NCI-H1092 treated with DMSO at 0.1 percent for 48 hours (cell line): ENCODE measurements at places on chromosomes 1 and 21.

DNA sequence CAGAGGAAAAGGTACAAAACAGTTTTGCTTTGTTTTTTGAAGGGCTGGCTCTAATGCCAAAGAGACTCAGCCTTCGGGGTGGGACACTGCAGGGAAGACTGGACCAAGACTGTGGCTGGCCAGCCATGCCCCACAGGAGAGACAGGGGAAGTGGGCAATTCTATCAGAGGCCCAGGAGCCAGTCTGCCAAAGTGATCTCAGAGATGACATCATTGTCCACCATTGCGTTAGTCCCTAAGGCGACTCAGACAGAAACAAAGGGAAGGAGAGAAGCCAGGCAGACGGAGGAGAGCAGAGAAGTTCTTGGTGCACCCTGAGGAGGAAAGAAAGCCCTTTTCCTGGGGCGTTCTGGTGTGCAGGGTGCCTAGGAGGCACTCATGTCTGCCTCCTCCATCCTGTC, 26.4 kb downstream of the OPTC start:
- DNase-seq = no peak

DNA sequence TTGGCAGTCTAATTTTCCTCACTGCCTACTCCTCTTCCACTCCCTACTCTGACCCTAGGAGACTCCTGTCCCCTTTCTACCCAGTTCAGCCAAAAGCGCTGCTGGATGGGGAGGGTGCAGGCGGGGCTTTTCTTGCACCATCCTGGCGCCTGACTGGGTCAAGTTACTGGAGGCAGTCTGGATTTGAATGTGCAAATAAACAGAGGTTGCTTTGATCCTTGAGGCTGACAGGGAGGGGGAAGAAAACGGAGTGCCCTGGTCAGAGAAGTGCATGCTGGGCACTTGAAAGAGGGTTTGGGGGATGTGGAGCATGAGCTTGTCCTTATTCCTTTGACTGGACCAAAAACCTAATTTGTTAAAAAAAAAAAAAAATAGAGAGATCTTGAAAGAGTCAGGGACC, 76.8 kb upstream of the SOX13 start:
- DNase-seq = no peak

- no peak for DNase-seq
Measured at GRCh38 chr1:6093071-6093470, 47.4 kb downstream of the KCNAB2 start.

- DNase-seq = peak; percentile 46
Measured at GRCh38 chr21:30340714-30341573, 3.5 kb upstream of the KRTAP27-1 start.

DNA sequence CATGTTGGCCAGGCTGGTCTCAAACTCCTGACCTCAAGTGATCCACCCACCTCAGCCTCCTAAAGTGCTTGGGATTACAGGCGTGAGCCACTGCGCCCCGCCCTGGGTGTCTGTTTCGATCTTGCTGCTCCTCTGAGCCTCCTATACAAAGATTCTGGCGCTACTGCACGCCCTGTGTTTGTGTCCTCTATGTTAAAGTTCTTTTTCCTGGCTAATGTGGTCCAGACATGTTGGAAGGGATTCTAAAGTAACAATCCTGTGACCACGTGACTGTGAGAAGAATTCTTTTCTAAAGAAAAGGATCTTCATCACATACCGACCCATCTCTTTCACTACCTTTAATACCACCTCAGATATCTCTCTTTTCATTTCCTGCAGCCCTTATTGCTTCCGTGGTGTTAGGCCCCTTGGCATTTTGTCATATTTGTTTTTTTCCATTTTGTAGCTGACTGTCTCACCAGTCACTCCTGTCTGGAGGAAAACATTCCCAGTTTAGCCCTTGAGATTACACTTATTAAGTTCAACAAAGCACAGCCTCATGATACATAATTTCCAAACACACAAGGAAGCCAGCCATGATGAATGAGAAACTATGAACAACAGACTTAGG, 27.2 kb upstream of the ENO1 start:
- DNase-seq = no peak

GRCh38 chr21:26067836-26068594, 102.6 kb downstream of the APP start:
- no peak for DNase-seq
